Fibroblast of pulmonary artery (primary cell): ENCODE measurements at places on chromosomes 12 and 14.

DNA sequence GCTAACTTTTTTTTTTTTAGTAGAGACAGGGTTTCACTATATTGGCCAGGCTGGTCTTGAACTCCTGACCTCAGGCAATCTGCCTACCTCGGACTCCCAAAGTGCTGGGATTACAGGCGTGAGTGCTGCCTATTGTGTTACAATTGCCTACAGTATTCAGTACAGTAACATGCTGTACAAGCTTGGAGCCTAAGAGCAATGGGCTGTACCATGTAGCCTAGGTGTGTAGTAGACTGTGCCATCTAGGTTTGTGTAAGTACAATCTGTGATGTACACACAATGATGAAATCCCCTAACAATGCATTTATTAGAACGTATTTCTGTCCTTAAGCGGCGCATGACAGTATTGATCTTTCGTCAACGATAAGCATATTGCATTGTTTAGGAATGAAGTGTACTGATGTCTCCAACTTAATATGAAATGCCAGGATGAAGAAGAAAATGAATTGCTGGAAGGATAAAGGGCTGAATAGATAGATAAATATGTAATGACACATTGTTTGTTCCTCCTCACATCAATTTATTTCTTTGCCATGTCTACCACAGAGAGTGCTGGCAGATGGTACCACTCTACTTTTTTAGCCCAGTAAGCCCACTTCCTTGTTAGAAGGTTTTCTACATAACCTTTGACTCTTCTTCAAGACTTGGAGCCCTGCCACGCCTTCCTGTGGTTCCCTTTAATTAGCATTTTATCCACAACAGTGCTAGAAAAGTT, 467.5 kb downstream of the VRK1 start:
- no peak for DNase-seq

- no peak for DNase-seq
Measured at GRCh38 chr12:54221402-54221984, 32.7 kb upstream of the SMUG1 start.

DNA sequence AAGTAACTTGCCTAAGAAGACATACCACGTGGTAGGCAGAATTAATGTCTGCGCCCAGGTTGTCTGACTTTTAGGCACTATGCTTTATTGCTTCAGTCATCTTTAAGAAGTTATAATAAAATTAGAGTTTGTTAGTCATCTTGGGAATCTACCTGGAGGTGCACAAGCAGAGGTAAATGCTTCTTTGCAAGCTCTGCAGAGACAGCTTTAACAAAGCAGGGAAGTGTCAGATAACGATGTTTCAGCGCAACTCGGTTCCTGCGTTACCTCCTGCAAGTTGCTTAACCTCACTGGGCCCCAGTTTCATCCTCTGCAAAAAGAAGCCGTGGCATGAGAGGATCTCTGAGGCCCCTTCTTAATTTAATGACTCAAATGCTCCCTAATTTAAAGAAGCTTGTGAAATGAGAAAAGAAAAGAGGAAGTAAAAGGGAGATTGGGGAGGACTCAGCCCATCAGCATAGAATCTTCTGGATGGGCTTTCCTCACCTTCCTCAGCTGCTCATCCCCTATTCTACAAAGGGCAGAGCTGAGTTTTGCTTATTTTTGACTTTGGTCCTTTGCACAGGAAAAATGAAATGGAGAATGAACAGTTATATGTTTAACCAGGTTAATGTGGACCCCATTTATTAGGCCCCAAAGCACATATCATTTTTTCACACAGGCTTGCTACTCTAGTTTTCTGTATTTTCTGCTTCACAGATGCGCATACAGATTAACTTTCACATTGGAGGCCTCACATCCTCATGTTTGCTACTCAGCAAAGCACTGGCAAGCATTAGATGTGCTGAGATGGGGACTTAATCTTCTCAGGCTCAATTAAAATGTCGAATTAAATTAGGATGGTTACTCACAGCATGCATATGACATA, 5.1 kb downstream of the ARHGDIB start:
- DNase-seq = no peak

DNA sequence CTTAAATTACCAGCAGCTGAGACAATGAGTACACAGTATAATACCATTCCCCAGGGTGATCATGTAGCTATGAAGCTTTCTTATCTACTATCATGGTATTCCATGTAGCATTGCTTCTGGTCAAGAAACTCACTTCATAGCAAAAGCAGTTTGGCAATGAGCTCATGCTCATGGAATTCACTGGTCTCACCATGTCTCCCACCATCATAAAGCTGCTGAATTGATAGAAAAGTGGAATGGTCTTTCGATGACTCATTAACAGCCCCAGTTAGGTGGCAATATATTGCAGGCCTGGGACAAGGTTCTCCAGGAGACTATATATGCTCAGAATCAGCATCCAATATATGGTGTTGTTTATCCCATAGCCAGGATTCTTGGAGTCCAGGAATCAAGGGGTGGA, 553.7 kb downstream of the FOXG1 start:
- DNase-seq = peak; percentile 15

GRCh38 chr14:72982146-72982708, 44.7 kb downstream of the ZFYVE1 start:
- no peak for DNase-seq

DNA sequence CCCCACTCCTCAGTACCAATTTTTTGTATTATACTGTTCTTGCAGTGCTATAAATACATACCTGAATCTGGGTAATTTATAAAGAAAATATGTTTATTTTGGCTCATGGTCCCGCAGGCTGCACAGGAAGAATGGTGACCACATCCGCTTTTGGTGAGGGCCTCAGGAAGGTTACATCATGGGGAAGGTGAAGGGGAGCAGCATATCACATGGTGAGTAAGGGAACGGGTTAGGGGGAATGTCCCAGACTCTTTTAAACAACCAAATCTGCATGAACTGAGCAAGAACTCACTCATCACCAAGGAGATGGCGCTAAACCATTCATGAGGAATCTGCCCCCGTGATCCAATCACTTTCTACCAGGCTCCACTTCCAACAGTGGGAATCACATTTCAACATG, 40.0 kb downstream of the OSBPL8 start:
- DNase-seq = peak; percentile 52

- no peak for DNase-seq
Measured at GRCh38 chr12:132145334-132145733, 1.1 kb downstream of the NOC4L start.

GRCh38 chr12:127044836-127045235, 1222.1 kb upstream of the TMEM132C start:
- DNase-seq = no peak

- no peak for DNase-seq
Measured at GRCh38 chr12:26937443-26937862, 328 bp downstream of the INTS13 start.
